ENCODE measurements at places on chromosomes 1 and 21.

DNA sequence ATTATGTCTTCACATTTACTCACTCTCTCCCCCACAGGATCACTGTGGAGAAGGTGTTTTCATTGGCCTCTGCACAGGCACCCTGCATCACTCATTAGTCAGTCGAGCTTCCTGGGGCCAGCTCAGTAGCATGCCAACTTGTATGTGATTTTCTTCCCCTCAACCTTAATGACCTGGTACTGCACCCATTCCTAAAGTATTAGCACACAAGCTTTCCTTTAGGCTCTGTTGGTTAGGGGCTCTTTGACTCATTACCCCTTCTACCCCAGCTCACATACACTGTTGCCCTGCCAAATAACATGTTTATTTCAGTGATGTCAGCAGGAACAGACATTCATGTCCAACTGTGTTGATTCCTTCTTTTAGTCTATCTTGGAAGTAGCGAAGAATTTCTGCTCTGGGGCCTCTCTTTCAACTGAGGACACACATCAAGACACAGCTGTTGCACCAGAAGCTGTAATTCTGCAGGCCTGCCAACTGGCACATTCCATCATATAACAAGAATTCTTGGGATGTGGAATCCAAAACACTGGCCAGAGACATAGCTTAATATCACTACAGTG is 603.5 kb upstream of the ADAMTS5 start:
- peak; percentile 88 for DNase-seq

DNA sequence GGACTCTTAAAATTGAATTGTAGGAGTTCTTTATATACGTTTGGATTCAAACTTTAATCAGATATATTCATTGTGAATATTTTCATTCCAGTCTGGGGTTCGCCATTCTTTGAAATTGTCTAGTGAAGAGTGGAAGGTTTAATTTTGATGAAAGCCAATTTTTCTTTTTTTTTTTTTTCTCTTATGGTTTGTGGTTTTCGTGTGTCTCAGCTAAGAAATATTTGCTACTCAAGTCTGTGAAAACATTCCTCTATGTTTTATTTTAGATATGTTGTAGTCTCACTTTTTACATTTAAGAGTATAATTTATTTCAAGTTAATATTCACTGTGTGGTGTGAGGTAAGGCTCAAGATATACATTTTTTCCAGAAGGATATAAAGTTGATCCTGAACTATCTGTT is 220.5 kb downstream of the KCNT2 start:
- peak; percentile 53 for DNase-seq

- DNase-seq: no peak
Measured at GRCh38 chr1:31153423-31153822, 86.3 kb downstream of the NKAIN1 start.

DNA sequence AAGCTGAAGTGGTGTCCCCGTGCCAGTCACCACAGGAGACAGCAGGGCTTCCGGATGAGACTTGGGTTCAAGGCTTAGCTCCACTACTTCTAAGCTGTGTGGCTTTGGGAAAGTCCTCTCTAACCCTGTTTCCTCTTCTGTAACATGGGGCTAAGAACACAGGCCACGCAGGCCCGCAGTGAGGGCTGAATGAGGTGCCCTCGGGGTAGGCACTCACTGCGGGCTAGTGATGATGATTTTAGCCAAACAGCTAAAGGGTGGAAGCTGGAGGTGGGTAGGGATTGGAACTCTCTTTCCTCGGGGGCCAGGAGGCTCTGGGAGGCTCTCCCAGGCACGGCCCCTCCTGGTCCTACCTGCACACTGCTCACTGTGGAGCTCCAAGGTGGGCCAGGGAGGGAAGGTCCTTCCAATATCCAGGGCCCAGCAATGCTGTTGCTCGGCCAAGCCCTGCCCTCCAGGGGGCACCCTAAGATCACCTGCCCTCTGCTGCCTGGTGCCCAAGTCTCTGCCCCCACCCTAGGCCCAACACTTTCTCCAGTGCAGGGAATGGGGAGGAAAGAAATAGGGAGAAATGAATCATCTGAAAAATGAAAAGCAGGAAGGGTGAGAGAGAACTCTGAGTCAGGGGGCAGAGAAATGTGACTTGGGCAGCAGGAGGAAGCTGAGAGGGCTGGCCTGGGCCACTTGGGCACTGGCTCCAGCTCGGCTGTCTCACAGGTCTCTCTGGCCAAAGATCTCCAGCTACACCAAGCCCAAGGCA is 19.2 kb upstream of the EVA1B start:
- DNase-seq: peak; percentile 95

DNA sequence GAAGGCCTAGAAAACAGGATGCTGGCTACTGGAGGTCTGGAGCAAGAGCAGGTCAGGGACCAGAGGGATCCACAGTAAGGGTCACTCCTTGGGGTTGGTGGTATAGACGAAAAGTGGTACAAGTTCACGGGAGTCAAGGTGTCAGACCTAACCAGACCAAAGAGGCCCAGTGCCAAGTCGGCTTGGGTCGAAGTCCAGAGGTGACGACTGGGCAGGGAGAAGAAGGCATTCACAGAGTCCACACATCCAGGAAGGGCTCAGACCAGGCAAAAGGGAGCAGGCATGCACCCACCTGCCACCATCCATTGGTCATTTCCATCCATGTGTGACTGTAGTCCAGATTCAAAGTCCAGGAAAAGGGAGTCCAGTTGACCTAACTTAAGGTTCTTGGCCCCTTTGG is 27.1 kb upstream of the SYT6 start:
- DNase-seq: no peak

DNA sequence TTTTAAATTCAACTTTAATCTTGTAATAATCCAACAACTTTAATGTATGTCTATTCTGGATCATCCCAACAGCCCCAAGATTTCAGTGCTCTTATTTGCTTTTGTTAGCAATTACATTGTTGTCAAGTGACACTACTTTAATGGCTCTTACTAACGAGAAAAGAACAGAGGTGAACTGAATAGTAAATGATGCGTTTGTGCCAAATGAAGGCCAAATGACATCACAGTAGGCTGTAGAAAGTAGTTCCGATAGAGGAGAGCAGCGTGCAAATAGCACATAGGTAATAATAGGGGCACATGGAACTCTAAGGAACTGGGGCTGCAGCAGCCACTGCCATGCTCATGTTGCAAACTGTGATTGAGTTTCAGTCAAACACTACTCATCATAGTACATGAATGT is 301.9 kb downstream of the LMX1A start:
- no peak for DNase-seq

All from M059J (cell line).